ENCODE measurements at places on chromosomes 11 and 22.

DNA sequence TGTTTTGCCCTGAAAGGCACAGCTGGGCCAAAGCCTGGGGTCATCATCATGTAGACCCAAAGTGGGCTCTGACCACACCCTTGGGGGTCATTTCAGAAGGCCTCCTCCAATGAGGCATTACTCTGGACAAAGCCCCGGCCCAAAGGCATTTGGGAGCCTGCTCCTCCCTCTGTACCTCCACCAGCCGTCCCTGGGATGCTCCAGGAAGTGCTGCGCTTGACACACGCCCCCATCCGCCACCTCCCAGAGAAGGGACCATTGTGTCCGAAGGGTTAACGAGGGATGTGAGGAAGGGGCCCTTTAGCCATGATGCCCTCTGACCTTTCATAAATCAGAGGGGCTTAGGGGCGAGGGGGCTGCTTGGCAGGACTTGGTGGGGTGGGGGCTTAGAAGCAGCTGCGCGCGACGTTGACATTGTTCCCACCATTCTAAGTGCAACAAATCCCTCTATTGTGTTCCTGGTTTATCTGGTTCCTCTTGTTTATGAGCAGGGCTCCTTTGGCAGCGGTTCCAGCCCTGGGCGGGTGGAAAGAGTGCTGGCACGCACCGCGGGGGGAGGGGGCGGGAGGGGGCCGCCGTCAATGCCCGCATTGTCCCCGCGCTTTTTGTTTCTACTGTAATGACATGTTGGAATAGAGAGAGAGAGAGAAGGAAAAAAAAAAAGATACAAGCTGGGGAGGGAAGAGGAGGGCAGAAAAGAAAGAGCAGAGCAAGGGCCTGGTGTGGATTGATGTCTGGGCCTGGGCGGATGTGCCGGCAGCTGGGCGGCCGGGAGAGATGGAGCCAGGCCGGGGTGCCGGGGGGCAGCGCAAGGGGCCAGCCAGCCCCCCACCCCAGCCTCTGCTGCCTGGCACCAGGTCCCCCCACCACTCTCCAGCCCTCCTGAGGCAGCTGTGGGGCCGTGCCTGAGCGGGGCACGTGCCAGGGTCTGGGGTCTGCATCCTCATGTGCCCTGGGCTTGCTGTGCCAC is 32.1 kb upstream of the SOX10 start:
- no peak for DNase-seq

- no peak for DNase-seq
Observed at GRCh38 chr22:26585104-26585790, 4.7 kb downstream of the TPST2 start.

DNA sequence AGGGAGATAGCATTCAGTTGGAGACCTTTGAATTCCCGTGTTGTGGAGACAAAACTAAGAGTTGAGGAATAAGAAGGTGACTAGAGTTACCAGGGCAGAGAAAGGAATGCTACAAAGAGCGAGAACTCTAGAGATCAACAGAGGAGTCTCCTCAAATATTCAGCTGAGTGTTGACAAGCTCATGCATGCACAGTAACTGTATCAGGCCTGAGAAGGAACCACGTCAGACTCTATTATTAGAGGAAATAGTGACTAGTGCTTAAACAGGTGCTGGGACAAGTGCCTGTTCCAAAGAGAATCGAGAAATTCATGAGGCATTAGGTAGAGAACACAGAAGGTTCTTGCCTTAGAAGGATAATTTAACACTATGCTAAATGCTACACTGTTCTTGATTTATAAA is 333.8 kb upstream of the CHORDC1 start:
- DNase-seq: no peak

- DNase-seq: no peak
Observed at GRCh38 chr11:102026217-102026616, 21.0 kb upstream of the CFAP300 start.

- no peak for DNase-seq
Observed at GRCh38 chr11:108614086-108614485, 20.5 kb upstream of the EXPH5 start.

DNA sequence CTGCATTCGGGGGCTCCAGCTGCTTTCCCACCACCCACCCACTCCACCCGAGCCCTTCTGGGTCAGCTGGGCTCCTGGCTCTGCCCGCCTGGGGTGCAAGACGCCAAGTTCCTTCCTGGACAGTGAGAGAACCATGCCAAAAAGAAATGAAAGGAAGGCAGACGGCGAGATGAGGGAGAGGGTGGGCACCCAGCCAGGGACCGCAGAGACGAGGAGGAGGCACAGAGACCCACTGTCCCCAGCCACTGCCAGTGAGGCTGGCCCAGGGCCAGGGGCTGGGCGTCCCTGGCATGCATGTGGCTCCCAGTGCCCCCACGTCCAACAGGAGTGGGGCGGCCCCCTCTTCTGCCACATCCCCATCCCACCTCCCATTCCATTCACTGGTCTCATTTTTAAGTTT is 10.8 kb upstream of the CD81 start:
- DNase-seq: no peak

- DNase-seq: no peak
Observed at GRCh38 chr11:22898036-22898435, 37.8 kb upstream of the CCDC179 start.

All from SIG-M5 (cell line).